ENCODE measurements at places on chromosomes 6 and 20.

DNA sequence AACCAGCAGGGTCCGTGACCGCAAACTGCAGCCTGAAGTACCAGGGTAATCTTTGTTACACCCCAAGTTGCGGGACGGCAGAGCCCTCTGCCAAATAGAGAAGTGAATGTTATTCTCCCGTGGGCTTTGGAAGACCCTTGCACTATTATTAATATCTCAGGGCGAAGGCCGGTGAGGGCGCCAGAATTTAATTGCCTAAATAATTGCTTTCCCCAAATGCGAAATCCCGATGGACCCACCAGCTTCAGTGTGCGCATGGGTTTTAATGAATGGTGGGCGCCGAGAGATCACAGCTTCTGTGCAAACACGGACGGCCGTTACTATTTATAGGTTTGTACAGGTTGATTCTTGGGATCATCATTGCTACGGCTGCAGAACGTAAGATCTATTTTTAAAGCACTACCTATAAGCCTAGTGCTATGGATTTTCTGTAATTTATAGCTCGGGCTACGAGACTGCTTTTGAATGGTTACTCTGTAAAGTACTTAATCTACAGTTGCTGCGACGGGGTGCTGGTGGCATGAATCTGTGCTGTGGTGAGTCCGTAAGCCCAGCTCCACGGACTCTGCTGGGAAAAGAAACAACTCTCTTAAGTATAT, 15.2 kb upstream of the PHACTR3 start:
- no peak for DNase-seq

DNA sequence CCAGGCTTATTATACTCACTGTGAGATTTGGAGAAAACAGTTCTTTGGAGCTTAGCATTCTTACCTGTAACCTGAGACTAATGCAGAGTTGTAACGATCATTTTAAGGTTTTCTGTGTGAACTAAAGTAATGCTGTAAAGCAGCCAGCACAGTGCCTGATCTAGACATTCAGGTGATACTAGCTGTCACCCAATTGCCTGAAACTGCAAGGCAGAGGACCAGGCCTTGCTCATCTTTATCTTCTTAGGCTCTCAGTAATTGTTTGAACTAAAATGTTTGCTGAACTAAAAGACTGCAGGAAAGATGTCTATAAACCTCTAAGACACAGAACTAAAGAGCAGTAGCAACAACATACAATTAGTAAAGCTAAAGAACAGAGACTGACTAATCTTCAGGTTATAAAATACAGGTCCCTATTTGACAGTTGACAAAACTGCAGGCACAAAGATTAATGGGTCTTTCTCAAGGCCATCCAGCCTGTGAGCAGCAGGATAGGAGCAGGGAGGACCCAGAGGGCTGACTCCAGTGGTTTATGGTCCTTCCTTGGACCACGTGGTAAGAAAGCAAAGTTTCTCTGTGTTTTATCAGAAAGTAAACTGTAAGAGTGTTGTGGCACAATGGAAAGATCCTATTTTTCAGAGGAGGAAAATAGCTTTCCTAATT, 31.4 kb downstream of the SMLR1 start:
- no peak for DNase-seq

DNA sequence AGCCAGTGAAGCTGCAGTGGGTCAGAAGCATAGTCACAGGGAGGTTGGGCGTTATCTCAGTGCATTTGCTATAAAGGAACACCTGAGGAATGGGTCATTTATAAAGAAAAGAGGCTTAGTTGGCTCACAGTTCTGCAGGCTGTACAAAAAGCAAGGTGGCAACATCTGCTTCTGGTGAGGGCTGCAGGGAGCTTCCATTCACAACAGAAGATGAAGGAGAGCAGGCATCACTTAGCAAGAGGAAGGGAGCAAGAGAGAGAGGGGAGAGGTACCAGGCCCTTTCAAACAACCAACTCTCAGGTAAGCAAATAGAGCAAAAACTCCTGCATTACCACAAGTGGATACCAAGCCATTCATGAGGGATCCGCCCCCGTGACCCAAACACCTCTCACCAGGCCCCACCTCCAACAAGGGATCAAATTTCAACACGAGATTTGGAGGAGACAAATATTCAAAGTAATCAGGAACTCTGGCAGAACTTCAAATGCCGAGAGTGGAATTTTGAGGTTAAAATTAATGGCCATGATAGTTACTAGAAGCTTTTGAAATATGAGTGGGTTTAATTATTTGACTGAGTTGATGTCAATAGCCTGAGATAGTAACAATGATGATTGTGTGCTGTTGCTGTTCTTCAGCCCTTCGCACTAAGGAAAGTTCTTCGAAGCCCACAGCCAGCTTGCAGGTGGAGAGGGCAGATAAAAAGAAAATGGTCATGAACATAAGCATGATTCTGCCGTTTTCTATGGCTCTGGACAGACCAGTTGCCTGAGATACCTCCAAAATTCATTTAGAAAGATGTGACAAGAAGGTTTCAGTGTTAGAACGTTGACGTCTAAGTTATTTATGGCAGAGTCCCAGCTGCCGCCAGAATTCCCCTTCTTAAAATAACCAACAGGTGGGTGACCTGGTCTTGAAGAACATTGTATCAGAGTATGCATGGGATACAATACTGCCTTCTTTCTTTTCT, 55.3 kb upstream of the ADTRP start:
- no peak for DNase-seq

GRCh38 chr6:164579035-164579434, 730.4 kb downstream of the C6orf118 start:
- no peak for DNase-seq

- no peak for DNase-seq
Observed at GRCh38 chr6:103672169-103672568, 1187.5 kb downstream of the HACE1 start.

GRCh38 chr20:53844259-53844658, 226.1 kb downstream of the BCAS1 start:
- no peak for DNase-seq

- no peak for DNase-seq
Observed at GRCh38 chr20:36310215-36310981, 4.3 kb downstream of the DLGAP4 start.

GRCh38 chr6:158926414-158926813, 73.6 kb downstream of the RSPH3 start:
- no peak for DNase-seq

- DNase-seq: no peak
Observed at GRCh38 chr20:23541330-23541729, 27.0 kb downstream of the CST9L start.

DNA sequence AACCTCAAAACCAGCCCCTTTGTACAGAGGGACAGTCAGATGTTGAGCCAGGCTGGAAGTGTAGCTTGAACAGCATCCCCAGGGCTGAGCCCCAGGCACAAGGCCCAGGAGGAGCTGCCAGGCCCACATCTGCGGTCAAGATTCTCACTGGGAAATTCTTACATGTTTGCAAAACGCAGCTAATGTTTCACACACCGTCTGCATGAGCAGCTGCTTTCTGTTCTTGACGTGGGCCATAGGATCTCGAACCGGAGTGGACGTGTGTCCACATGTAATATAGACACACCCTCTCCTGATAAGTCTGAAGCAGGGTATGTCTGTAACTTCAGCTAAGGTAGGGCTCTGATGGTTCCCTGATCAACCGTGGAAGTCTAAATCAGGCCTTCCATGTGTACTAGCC, 41.3 kb upstream of the TRAF3IP2 start:
- DNase-seq: no peak

DNA sequence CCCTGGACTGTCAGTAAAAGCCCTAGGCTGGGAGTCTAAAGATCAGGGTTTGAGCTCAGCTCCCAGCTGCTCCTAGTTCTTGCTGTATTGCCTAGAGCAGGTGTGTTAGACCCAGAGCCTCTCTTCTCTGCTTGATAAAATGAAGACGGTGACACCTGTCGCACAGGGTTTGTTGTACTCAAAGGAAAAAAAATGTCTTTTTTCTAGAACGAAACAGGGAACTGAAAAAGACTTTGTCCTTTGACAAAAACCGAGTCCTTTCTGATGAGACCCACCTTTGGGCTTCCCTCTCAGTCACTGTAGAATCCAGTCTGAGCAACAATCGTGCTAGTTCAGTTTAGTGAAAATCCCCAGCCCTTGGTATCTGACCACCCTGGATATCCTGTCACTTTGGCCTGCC, 102.1 kb upstream of the LAMP5 start:
- DNase-seq: no peak

- no peak for DNase-seq
Observed at GRCh38 chr6:154602296-154602695, 91.8 kb upstream of the CNKSR3 start.

DNA sequence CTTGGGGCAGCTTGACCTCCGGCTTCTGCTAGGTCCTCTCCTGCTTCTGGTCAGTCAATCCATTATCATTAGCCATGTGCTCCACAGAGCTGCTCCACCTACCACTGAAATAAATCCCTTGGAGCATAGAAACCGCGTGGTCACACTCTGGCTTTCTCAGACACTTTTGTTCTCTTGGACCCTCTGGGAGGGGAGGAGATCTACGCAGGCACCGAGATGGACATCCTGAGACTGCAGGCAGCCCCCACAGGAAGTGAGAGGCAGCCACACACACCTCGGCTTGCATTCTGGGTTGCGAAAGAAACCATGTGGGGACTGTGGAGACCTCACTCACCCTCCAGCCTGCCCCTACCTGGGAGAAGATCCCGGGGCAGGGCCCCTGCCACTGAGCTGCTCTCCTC, 79.5 kb downstream of the FYN start:
- DNase-seq: no peak

DNA sequence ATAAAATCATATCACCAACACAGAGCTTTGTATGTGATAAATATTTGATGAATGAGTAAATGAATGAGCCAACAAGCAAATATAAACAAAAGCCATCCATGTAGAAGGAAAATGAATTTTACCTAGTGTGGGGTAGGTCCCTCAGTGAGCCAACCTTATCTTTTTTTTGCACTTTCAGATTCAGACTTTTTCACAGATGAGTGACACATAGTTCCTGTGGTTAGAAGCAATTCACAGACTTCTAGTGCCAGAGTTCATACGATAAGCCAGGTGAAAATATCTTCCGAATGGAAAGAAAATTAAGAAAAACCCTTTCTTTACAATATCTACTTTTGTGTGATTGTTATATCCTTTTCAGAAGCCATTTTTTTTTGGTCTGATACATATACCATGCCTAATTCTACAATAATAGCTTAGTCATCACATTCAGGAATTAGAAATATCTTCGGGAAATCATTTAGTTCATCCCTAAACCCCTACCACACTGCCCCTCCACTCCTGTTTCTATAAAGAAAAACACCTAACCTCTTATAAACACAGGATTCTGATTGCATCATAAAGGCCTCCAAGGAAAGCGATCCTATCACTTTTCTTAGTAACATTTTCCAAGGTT, 82.7 kb upstream of the CNR1 start:
- no peak for DNase-seq

GRCh38 chr6:112206110-112206458, 48.3 kb downstream of the LAMA4 start:
- DNase-seq: no peak

- no peak for DNase-seq
Observed at GRCh38 chr20:54231036-54231435, 23.1 kb downstream of the PFDN4 start.
